ENCODE measurements at places on chromosomes 13 and 19.

- DNase-seq, result no peak
Observed at GRCh38 chr13:40193286-40194223, 472.9 kb downstream of the FOXO1 start.

GRCh38 chr13:75907044-75907443, 270.9 kb downstream of the LMO7 start:
- no peak for DNase-seq

- no peak for DNase-seq
Observed at GRCh38 chr19:29428071-29428470, 97.7 kb upstream of the VSTM2B start.

- DNase-seq, result peak; percentile 64
Observed at GRCh38 chr19:47351548-47351947, 2.4 kb downstream of the DHX34 start.

DNA sequence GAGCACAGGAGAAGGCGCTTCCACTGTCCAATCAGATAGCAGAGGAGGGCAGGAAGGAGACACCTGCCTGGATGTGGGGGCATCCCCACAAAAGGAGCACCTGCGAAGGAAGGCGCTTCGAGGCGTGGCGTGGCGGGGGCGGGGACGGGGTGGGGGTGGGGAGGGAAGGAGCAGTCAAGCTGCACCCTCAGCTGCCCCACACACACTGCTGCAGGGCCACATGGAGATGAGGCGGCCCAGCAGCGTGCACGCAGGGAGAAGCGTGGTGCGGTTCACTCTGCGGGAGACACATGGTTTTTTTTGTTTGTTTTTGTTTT, 21.4 kb downstream of the ANKRD27 start:
- no peak for DNase-seq

GRCh38 chr13:106919133-106919532, 351.2 kb upstream of the ARGLU1 start:
- DNase-seq, result peak; percentile 53

- no peak for DNase-seq
Observed at GRCh38 chr13:65336087-65336749, 1893.9 kb downstream of the PCDH9 start.

- DNase-seq, result no peak
Observed at GRCh38 chr19:14582894-14583340, at the start of gene CLEC17A. Gene CLEC17A, plus strand, starts transcription at chr19:14583084. Its CDS starts 77 bp downstream, at chr19:14583161.

DNA sequence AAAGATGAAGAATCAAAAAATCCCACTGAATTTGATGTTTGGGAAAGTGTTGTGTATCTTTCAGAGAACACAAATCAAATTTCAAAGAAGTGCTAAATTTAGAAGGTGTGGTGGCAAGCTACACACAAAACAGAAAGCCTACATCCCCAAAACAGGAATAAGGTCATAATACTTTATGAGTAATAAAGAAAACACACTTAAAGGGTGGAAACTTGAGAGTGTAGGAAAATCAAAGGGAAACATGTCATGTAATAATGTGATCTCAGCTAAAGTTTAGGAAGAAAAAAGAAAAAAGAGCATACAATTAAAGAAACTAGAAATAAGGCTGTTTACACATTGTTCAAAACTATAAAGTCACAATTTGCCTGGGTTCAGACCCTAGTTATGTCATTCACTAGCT, 668.7 kb downstream of the PCDH17 start:
- no peak for DNase-seq

DNA sequence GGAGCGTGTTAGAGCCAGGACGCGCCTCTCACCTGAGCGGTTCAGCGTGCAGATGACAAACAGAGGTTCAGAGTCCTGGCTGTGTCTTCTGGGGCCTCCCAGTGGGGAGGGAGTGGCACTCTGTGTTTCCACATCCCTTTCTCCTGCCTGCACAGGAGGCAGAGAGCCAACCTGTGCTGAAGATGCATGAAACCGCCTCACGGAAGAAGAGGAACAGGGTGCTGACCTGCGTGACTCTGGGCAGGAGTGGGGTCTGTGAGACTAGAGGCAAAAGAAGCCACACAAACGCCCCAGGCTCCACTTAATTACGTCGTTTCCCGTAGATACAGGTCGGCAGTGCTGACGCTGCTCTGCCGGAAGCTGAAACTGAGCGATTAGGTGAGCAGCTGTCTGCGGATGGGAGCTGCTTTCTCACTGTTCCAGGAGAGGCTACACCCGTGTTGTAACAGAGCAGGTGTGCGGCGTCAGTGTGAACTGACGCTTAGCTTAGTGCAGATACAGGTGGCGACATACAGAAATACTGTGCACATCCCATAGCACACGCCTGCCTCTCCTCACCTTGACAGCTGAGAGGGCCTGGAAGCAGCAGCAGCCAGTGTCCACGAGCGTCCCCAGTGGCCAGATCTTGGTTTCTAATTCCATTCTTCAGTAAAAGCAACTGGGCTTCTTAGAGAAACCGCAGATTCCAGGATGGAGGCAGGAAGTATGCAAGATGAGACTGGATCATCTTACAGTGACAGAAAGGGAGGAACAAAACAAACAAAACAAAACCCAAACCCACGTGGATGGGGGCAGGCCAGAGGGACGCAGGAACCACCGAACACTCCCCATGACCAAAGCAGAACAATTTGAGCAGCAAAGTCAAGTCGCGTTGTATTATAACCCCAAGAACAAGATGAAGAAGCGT, 37.7 kb upstream of the MCF2L start:
- no peak for DNase-seq

- DNase-seq, result no peak
Observed at GRCh38 chr19:53183146-53183764, 9.9 kb downstream of the ZNF665 start.

- DNase-seq, result no peak
Observed at GRCh38 chr19:18297308-18297707, 15.9 kb upstream of the JUND start.
